ENCODE measurements at places on chromosomes 1 and 21.

DNA sequence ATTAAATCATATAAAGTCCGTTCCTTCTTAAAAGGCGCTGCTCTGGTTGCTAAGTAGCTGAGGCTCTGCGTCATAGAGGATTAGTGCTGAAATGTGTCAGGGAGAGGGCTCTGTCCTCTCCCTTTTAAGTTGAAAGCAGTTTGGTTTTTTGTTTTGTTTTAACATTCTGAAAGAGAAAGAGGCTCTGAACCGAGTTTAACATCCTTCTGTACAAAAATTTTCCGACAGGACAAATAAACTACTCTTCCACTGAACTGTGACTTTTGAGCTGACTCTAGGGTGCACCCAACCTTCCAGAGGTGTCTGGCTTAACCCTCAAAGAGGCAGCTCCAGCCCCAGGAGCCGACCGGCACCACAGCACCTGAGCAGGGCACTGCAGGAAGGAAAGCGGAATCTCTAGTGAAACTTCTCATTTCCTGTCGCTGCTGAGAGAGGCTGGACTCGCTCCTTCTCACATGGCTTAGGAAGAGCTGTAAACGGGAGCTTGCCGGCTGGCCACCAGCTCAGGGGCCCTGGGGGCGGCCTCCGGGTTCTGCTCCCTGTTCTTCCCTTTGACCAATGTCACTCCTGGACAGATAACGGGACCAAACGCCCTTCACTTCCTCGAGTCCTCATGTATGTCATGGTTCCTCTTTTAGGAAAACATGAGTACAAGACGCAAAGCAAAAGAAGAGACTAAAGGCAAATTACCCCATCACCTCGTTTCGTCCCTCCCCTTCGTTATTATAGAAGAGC is 1.2 kb downstream of the VAV3 start:
- DNase-seq, result no peak

DNA sequence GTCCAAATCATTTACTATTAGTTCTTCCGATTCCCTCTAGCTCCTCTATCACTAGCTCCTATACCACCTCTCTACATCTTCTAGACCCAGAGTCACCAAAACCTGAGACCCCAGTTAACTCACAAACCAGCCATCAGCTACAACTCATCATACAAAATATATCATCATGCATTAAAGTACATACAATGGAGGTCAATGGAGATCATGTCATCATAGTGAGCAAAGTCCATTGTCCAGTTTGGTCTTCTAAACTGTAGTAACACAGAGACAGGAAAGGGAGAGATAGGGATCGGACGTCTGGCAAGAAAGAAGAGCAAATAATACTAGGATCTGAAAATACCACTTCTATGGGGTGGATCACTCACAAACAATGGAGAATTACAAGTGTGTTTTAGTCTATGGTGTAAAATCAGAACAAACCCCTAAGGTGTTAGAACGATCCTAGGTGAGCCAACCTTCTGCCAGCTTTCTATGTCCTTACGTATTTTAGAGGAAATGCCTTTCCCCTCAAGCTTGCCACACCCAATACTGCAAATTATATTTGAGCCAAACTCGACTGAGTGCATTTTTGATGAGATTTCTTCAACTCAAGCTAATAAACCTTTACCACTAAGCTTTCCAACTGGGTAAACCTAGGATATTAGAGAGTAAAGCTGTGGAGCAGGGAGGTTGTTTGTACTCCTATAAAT is 3.9 kb downstream of the ADIPOR1 start:
- no peak for DNase-seq

- DNase-seq, result peak; percentile 75
These were observed 66.6 kb downstream of the BCAR3 start for GRCh38 chr1:93614986-93615581.

GRCh38 chr1:201708085-201708512 is 120.9 kb upstream of the IPO9 start:
- DNase-seq, result no peak

GRCh38 chr1:109931189-109931731 is 20.6 kb downstream of the CSF1 start:
- DNase-seq, result no peak

Data from HFF-Myc (cell line).